Articular chondrocyte of knee joint (primary cell): ENCODE measurements at places on chromosomes 3 and 15. TPM values are rescaled to one million over a fixed set of nuclear protein-coding genes. Genes with fewer than 3 reads are reported as not detected.

The PLOD2 gene
- total RNA-seq: 345 and 363 TPM in 2 replicates

The SATB1 gene
- 11.1 and 14.1 TPM in 2 replicates for total RNA-seq

The ZNF620 gene
- 1.2 and 1.6 TPM in 2 replicates for total RNA-seq

The ACP3 gene
- total RNA-seq: not detected in 2 replicates

The ECE2 gene
- total RNA-seq: not detected in 2 replicates

The RYR3 gene
- total RNA-seq: not detected in 2 replicates

The DNAH1 gene
- 6.5 and 8.1 TPM in 2 replicates for total RNA-seq

The NAALADL2 gene
- 33.3 and 33.4 TPM in 2 replicates for total RNA-seq

The ZDHHC23 gene
- 1.8 and 4.1 TPM in 2 replicates for total RNA-seq

The THSD4 gene
- 5.4 TPM in 2 replicates for total RNA-seq

The TIPIN gene
- 8.1 and 13.9 TPM in 2 replicates for total RNA-seq

The ROPN1 gene
- 0.22 TPM in 1 of 2 replicates, not detected in the other for total RNA-seq

The CCK gene
- 0.13 TPM in 1 of 2 replicates, not detected in the other for total RNA-seq

The C3orf22 gene
- total RNA-seq: not detected in 2 replicates

The HESX1 gene
- total RNA-seq: 0.52 and 0.65 TPM in 2 replicates

The ATP13A4 gene
- total RNA-seq: 0.26 and 0.54 TPM in 2 replicates

The SLC12A1 gene
- not detected in 2 replicates for total RNA-seq

The NOX5 gene
- total RNA-seq: 0.22 and 0.26 TPM in 2 replicates

The GHSR gene
- not detected in 2 replicates for total RNA-seq

The AAGAB gene
- total RNA-seq: 44.8 and 47.7 TPM in 2 replicates

The GLDN gene
- 56.1 and 57.2 TPM in 2 replicates for total RNA-seq

The MME gene
- total RNA-seq: 2.7 and 26.5 TPM in 2 replicates

The UBA3 gene
- total RNA-seq: 83.3 and 90.4 TPM in 2 replicates

The ISLR gene
- total RNA-seq: 250 and 302 TPM in 2 replicates

The CACNA1D gene
- total RNA-seq: 0.91 and 2.9 TPM in 2 replicates

The GNAT1 gene
- not detected in 2 replicates for total RNA-seq

The MEGF11 gene
- not detected in 2 replicates for total RNA-seq

The MYL3 gene
- total RNA-seq: 0.65 TPM in 1 of 2 replicates, not detected in the other

The SLC24A5 gene
- total RNA-seq: not detected in 2 replicates

The GPR15 gene
- not detected in 2 replicates for total RNA-seq
